ENCODE measurements at places on chromosomes 11 and 22. TPM values are rescaled to one million over a fixed set of nuclear protein-coding genes. Genes with fewer than 3 reads are reported as not detected.

DNA sequence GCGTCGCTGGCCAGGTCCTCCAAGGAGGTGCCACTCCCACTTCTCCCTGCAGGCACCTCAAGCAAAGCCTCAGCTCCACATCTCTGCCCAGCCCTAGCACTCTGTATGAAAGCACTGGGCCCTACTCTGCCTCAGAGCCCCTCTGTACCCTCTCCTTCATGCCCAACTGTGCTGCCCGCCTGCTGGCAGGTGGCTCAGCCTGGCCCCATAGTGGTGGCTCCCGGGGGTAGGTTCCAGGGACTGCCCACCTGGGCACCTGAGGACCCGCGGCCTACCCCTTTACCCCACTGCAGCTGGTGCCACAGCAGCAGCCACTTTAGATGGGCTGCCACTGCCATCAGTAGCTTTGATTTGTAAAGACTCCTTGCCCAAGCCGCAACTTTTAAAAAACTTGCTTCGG, 1672.8 kb downstream of the LRRC4C start:
- DNase-seq: no peak

DNA sequence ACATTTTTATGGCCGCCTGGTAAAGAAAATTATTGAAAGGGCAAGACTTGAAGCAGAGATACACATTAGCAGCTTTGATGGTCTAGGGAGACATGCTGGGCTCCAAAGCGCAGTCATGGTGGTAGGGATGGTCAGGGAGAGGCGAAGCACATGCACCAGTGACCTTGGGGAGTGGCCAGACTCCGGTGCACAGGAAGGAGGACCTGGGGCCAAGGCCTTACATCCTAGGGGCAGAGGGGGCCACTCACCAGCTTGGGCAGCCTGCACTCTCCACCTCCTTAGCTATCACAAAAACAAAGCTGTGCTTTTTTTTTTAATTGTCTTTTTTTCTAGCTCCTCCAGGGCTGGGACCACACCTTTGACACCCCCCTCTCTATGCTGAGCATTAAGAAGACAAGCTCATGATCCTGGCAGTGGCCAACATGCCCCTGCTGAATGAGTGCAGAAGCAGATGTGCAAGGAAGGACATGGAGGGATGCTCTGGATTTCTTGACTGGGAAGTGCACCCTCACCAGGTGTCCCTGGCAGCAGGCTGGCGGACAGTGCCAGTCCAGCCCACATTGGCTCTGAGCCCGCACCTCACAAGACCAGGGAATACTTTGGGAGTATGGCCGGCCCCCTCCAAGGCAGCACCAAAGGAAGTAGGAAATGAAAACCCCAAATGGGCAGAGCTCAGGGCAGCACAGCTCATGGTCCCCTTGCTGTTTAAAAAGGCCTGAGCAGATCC, 619.9 kb downstream of the TBC1D22A start:
- DNase-seq: no peak

DNA sequence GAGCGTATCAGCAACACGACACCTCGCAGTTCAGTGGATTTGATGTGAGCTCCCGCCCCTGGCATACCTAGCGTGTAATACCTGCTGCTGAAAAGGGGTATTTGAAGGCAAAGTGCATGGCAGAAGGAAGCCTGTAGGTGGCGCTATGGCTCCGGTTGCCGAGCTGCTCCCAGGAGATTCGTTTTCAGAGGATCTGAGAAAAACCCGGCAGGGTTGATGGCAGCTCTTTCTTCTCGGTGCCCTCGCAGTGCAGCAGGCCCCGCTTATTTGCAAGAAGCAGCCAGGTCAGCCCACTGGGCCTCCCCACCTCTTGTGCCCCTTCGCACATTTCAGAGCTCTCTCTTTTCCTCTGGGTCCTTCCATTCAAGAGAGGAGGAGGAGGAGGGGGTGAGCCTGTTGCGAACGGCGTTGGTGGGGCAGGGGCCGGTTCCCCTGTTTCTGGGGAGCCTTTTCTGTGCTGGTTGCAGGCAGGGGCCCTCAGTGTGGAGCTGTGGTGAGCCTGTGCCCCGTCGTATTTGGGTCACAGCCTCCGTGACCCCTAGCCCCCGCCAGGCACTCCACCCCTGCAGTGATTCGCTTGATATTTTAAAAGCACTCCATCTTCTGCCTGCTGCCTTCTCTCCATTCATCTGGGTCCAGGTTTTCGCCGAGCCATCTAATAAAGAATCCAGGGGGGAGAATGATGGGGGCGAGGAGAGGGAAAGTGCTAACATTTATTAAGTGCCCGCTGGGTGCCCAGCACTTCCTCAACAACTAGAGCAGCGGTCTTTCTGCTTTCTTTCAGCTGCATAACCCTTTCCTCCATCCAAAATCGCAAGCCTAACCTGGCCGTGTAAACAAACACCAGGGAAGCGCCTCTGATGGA, 85.3 kb upstream of the SYT13 start:
- DNase-seq: peak; percentile 72

DNA sequence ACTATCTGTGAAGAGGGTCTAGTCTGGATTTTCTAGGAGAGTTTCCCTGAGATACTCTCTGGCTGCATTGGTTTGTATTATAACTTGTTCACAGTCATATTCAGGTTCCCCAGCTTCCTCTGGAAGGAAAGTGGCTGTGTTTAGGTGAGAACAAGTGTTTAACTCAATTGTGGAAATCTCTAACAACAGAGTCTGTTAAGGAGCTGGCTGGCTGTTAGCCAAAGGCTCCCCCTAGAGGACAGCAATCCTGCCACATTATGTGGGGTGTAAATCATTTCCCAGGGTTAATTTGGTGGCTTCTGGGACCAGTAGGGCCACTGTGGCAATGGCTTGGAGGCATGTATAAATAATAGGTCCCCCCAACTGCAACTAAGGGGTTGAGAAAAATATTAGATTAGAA, 18.4 kb downstream of the MS4A6E start:
- no peak for DNase-seq

- no peak for DNase-seq
Measured at GRCh38 chr11:995044-995751, 41.3 kb downstream of the MUC6 start.

DNA sequence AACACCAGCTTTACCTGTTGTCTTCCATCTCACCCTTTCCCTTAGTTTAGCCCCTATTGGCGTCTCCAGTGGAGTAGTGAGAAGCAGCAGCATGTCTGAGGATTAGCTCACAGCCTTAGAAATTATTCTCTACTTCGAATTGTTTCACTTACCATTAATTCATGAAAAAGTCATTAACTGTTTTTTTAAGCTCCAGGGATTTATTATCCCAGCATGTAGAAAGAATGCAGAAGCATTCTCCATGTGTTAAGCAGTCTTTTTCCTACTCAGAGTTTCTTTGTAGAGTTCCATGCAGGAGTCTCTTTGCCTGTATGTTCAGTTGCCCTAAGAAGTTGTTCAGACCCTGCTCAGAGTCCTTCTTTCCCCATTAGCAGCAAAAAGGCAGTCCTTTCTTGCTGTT, 137.9 kb upstream of the RASSF10 start:
- DNase-seq: no peak

CNGA4 gene
- total RNA-seq: 0.21 TPM

GVQW3 gene
- 3.9 TPM for total RNA-seq
